ENCODE measurements at places on chromosomes 11 and 22.
A peak's percentile ranks its signal among the peaks of the same experiment; 100 is the strongest.

GRCh38 chr11:12706545-12707499 lies 32.6 kb downstream of the TEAD1 start:
- peak; percentile 94 for DNase-seq

DNA sequence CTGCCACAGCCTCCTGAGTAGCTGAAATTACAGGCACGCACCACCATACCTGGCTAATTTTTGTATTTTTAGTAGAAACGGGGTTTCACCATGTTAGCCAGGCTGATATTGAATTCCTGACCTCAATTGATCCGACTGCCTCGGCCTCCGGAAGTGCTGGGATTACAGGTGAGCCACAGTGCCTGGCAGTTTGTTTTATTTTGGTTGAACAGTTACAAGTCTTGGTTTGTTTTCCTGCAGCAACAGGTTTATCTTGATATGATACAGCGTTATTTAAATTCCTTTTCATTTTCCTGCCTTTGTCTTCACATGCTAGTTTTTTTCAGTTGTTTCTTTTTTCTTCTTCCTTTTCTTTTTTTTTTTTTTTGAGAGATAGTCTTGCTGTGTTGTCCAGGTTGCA lies 4.0 kb upstream of the SLC3A2 start:
- no peak for DNase-seq

DNA sequence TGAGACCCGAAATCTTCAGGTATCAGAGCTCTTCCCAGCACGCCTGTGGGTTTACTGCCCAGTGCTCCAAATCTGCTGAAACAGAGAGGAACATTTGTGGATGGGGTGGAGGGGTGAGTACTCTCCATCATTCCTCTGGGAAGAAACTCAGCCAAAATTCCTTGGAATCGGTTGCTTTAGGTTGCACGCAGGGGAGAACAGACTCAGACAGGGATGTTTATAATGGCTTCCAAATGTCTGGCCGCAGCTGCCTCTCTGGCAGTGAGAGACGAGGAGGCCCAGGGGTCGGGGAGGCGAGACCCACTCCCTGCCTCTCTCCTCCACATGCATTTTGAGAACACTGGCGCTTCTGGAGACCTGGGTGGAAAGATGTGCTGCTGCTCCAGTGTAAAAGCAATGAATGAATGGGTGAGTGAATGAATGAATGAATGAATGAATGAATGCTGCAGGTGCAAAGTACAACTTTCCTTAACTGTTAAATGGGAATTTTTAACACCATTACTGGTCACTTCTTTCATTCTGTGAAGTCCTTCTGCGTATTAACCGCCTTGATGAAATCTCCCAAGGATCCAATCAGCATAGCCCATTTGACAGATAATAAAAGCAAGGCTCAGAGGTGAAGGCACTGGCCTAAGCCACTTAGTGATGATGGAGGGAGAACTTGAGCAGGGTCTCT lies 437.4 kb downstream of the MIAT start:
- no peak for DNase-seq

GRCh38 chr11:35524780-35525179 lies 636 bp downstream of the PAMR1 start:
- DNase-seq, result no peak

DNA sequence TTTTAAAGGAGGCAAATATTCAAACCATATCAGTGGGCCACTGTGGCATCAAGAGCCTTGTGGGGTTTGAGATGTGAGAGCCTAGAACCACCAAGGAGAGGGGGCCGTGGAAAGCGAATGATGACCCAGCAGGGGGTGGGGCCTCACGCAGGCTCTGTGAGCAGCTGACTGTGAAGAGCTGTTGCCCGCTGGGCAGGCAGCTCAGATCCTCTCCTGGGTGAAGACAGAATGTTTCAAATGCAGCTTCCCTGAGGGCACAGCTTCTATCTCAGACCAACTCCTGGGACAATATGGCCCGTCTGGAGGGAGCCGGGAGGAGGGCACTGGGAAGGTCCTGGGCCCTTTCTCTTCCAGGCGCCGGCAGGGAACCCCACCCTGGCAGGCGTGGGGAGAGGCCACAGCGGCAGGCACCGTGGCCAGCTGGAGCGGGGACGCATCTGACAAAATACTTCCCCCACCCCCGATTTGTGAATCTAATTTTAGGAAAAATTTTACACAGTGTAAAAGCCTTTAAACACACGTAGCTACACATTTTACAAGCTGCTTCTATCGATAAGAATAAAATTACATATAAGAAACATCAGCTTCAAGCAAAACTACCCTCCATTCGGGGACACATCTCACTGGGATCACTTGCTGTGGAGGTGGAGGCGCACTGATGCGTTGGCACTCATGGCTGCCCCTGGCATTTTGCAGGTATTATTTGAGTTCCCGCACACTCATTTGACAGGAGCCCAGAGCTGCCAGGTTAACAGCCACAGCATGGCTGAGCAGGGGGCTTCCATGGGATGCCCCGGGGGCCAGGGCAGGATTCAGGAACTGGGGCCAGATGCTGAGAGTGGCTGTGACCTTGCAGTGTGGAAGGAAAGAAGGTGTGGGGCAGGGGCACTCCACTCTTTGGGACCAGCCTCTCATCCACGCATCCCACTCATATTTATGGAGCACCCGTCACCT lies 40.3 kb downstream of the PARVG start:
- DNase-seq, result no peak

GRCh38 chr11:60844870-60845221 lies 2.9 kb downstream of the CCDC86 start:
- no peak for DNase-seq

All from NCI-H69 (cell line).